NCI-H510A treated with DMSO at 0.1 percent for 48 hours (cell line): ENCODE measurements at places on chromosomes 12 and 14.

- DNase-seq: no peak
These were observed 490.5 kb downstream of the TMEM132D start for GRCh38 chr12:129413295-129413694.

DNA sequence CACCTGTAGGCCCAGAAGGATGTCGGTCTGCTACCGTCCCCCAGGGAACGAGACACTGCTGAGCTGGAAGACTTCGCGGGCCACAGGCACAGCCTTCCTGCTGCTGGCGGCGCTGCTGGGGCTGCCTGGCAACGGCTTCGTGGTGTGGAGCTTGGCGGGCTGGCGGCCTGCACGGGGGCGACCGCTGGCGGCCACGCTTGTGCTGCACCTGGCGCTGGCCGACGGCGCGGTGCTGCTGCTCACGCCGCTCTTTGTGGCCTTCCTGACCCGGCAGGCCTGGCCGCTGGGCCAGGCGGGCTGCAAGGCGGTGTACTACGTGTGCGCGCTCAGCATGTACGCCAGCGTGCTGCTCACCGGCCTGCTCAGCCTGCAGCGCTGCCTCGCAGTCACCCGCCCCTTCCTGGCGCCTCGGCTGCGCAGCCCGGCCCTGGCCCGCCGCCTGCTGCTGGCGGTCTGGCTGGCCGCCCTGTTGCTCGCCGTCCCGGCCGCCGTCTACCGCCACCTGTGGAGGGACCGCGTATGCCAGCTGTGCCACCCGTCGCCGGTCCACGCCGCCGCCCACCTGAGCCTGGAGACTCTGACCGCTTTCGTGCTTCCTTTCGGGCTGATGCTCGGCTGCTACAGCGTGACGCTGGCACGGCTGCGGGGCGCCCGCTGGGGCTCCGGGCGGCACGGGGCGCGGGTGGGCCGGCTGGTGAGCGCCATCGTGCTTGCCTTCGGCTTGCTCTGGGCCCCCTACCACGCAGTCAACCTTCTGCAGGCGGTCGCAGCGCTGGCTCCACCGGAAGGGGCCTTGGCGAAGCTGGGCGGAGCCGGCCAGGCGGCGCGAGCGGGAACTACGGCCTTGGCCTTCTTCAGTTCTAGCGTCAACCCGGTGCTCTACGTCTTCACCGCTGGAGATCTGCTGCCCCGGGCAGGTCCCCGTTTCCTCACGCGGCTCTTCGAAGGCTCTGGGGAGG lies at the start of gene LTB4R:
TSS of gene LTB4R (plus strand) at position 857 of the 959 bp plus-strand sequence. CDS start 4,150 bp downstream, outside the sequence.
- no peak for DNase-seq

DNA sequence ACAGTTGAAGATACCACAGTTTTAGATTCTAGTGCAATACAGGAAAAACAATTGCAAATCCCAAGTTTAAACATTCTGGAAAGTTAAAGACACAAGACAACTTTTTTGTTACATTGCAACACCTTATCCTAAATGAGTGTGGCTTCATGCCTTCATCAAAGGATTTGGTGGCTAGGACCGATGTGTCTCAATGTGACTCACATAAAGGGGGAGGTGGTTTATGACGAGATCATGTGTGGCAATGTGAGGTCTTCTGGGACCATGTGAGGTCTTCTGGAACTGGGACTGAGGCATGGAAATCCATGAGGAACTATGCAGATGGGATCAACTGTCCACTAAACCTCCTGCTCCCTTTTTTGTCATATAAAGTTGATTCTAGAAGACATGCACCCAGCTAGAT lies 166.2 kb downstream of the PAX9 start:
- DNase-seq: no peak

DNA sequence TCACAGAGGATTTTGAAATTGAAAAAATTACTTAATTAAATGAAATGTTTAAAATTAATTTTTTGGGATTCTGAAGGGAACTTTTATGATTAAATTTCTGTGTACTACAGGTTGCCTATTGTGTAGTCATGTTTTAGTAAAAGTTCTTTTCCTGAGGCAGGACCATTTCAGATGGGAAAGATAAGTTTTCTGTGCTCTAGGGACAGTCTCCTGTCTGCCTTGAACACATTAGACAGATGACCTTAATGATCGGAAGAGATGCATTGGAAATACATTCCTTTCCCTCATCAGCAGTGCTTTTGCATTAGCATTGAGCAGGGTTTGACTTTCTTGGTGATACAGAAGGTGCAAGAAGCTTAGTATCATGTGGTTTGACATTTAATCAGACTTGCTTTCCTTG lies 28.1 kb downstream of the CRADD start:
- DNase-seq: no peak

- DNase-seq: no peak
These were observed 113.3 kb downstream of the PTPRO start for GRCh38 chr12:15435597-15435996.

GRCh38 chr12:52521568-52522266 lies 1.5 kb upstream of the KRT5 start:
- DNase-seq: no peak

DNA sequence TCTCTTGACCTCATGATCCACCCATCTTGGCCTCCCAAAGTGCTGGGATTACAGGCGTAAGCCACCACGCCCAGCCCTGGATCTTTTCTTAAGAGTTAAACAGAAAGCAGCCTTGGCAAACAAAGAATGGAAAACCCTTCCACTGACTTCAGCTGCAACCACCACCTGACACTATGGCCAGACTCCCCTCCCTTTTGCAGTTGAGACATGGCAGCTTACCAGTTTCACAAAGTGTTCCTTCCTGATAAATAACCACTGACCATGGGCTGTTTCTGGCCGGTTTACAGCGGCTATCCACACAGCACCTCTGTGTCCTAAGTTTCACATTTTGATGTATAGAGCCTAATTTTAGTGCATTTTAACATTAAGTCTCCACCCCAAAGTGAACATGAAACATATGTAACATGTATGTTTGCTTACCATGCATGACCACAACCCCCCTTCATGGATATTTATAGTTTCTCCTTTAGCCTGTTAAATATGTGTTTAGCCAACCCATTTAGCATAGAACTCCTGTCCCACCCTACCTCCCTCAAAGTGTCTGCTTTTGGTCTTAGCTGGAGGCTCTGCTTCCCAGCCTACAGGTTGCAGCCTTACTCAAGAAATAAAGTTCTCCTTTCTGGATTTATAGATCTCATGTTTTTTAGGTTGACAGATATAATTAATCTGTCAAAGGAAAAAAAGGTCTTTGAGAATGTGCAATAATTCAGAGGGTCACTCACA lies 32.7 kb upstream of the RAB21 start:
- no peak for DNase-seq

- DNase-seq: no peak
These were observed 83.9 kb downstream of the EP400 start for GRCh38 chr12:132033627-132034026.

GRCh38 chr12:115468087-115468510 lies 784.1 kb upstream of the TBX3 start:
- DNase-seq: no peak

DNA sequence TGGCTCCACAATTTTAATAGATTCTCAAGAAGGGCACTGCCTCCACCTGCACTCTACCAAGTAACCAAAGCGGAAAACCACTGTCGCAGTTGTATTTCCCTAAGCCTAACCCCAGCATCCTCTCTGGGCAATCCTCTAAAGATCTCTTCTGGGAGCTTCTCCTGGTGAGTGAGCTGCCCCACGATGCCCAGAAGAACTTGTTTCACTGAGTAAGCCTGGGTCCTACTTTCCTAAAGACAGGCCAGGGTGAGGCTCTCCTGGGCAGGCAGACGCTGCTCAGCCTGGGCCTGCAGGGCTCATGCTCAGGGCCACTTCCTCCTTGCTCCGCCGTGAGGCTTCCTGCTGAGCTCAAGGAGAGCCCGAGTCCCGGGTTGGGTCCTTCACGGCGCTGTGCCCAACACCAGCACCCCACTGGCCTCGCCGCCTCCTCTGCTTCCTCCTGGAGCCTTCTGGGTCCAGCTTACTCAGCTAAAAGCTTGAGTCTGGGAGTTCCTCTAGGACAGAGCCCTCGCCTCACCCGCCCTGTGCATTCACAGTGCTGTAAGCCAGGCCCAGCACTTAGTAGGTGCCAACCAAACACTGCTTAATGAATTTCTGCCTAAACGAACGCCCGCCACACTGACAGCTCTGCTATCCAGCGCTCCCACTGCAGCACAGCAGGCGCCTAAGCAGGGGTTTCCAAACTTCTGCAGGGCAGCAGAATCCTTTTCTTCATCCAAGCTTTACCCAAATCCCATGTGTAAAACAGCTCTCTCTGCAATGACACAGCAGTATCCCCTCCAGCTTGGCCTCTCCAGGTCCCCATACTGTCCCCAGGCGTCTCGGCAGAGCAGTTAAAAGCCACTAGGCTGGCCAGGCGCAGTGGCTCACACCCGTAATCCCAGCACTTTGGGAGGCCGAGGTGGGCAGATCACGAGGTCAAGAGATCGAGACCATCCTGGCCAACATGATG lies 5.7 kb downstream of the RAB35 start:
- DNase-seq: no peak

DNA sequence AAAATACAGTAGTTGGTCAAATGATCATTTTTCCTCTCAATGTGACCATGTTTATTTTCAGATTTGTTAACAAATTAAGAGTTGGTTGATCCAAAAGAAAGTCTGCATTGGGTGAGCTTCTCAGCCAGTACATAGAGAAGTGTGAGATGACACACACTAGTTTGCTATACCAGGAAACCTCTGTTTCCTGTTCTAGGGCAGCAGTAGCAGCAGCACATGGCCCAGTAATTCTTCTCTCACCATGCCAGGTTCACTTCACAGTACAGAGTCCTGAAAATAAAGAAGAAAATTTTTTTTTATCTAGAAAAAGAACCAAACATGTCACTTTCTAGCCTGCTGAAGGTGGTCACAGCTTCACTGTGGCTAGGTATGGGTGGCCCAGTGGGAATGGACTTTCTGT lies 250.2 kb upstream of the OR4E1 start:
- DNase-seq: no peak

DNA sequence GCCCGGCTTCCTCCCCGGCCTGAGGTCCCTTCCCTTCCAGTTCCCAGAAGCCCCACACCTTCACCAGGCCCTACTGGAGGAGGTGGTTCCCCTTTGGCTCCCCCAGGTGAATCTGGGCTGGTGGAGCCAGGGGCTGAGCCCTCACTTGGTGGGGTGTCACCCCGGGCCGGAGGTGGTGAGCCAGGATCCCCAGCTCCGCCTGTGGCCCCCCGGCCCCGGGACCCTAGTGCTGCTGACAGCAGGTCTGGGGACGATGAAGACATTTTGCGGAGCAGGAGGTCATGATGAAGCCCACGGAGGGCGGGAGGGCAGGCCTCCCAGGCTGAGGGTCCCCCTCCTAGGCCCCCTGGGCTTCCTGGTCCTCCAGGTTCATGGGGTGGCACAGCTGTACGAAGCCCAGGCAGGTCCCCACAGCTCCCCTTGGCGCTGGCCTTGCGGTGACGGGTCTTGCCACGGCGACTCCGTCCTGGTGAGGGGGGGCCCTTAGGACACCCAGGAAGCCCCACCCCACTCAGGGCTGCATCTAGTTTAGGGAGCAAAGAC lies 16.6 kb downstream of the MAP3K12 start:
- DNase-seq: no peak

DNA sequence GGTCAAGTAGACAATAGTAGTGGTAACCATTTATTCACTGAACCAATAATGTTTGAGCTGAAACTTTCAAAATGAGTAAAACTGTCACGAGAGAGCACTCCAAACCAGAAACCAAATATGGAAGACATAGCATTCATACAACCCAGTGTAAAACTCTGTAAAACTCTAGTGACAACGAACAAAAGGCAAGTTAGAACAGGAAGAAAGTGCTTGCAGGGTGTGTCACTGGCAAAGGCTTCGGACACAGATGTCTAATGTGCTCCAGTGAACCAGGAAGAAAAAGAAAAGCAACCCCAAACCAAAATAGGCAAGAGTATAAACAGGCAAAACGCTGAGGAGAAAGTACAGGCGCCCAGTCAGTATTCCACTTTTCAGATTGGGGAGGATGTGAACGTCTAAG lies 79.3 kb upstream of the FZD10 start:
- no peak for DNase-seq

- DNase-seq: no peak
These were observed 881 bp downstream of the HSD17B6 start for GRCh38 chr12:56763753-56764657.

GRCh38 chr12:22882559-22882958 lies 257.6 kb downstream of the ETNK1 start:
- DNase-seq: no peak
